ENCODE measurements at places on chromosomes 1 and 21.

- DNase-seq, result peak; percentile 33
Measured at GRCh38 chr1:162349635-162350330, 26.9 kb downstream of the SPATA46 start.

DNA sequence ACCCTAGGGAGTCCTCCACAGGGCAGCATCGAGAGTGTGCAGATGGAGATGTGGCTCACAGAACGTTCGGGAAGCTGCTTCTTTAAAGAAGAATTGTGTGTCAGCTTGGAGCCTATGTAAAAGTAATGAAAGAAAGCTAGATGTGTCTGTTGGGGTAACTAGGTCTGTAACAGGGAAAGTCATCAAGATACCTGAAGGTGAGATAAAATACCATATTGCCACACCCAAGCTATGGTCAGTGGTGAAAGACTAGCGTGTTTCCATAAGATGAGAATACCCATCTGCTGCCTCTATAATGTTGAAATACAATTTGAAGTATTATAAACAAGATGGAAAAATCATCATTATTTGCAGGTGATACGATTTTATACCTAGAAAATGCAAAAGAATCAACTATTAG lies 17.5 kb downstream of the RCAN1 start:
- DNase-seq, result no peak

GRCh38 chr1:182350839-182351238 lies 40.8 kb downstream of the GLUL start:
- no peak for DNase-seq

GRCh38 chr1:245566952-245567351 lies 412.2 kb downstream of the KIF26B start:
- DNase-seq, result no peak

DNA sequence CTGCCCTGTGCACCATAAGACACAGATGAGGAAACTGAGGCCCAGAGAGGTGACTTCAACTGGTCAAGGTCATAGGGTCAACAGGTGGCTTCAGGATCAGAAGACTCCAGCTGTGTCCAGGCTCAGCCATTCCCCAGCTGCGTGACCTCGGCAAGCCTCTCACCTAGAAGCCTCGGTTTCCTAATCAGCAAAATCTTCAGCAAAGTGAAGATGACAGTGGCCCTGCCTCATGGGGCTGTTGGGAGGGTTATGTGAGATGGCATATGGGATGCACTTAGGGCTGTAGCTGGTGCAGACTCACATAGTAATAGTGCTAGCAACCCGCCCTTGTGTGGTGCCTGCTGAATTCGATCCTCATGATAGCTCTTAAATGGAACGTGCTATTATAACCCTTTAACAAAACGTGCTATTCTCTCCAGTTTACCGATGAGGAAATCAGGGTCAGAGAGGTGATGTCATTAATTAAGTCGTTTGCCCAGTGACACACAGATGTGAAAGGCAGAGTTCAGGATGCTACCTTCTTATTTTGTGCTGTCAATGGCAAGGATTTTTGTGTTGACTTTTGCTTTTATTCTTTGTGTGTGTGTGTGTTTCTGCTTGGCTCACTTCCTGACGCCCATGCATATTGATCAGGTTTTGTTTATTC lies 472.9 kb downstream of the MATN1 start:
- no peak for DNase-seq

GRCh38 chr1:226461087-226461486 lies 53.2 kb upstream of the PARP1 start:
- DNase-seq, result no peak
